CD8-positive, alpha-beta T cell (primary cell): ENCODE measurements at places on chromosomes 6 and 20.

GRCh38 chr6:53161481-53162009 lies 12.9 kb upstream of the GCM1 start:
- DNase-seq, result no peak

- peak; percentile 41 for DNase-seq
Observed at GRCh38 chr20:63567386-63568169, 6.5 kb downstream of the HELZ2 start.

- no peak for DNase-seq
Observed at GRCh38 chr6:52027699-52028098, 59.7 kb downstream of the PKHD1 start.

GRCh38 chr6:33410711-33411631 lies at the start of gene PHF1:
PHF1 (plus strand) TSS chr6:33411014; CDS start chr6:33412264, 1,250 bp downstream.
- DNase-seq, result peak; percentile 98

GRCh38 chr6:134482593-134483270 lies 164.8 kb upstream of the SGK1 start:
- DNase-seq, result no peak

- DNase-seq, result no peak
Observed at GRCh38 chr6:95581073-95581472, 3.7 kb downstream of the MANEA start.

DNA sequence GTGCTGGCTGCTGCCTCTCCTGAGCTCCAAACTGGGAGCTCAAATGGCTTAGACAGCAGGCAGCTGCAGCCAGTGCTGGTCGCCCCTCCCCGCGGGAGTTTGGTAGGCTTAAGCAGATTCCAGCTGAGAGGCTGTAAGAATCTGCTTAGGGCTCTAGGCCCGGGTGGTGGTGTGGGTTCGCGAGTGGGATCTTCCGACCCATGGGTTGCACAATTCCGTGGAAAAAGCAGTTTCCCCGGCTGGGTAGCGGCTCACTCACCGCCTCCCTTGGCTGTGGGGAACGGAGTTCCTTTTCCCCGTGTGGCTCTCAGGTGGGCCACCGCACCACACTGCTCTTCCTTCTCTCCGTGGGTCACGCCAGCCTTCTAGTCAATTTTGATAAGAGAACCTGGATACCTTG lies 232.5 kb downstream of the PKHD1 start:
- DNase-seq, result no peak

GRCh38 chr6:128275030-128275429 lies 245.4 kb downstream of the PTPRK start:
- DNase-seq, result no peak

- DNase-seq, result no peak
Observed at GRCh38 chr20:44400970-44401769, 45.7 kb downstream of the HNF4A start.

GRCh38 chr6:75126518-75126917 lies 79.3 kb downstream of the COL12A1 start:
- DNase-seq, result no peak

GRCh38 chr20:63863021-63863797 lies 1.9 kb upstream of the TPD52L2 start:
- no peak for DNase-seq

- no peak for DNase-seq
Observed at GRCh38 chr6:120077489-120077888, 727.9 kb upstream of the MAN1A1 start.

DNA sequence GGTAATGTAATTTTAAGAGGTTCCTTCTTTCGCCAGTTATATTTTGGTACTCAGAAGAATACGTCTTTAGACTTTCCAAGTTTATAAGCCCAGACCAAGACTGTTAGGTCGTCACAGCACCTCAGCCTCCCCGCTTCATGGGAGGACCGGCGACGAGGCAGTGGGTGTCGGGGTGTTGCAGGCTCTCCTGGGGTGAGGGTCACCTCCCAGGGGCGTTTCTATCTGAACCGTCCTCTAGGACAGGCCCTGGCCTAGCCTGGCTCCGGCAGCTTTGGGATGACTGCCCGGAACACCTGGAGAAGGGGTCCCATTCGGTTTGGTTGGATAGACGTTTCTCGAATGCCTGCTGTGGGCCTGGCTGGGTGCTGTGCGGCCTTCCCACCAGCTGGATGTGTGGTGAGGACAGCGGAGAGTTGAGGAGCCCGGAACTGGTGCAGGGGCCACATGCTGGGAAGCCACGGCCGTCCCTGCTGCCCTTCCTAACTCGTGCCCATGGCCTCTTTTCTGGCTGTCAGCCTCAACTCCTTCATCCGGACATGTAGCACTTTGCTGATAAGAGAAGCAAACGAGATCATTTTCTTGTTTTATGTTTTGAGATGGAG lies 1.1 kb downstream of the OSBPL2 start:
- DNase-seq, result peak; percentile 21

DNA sequence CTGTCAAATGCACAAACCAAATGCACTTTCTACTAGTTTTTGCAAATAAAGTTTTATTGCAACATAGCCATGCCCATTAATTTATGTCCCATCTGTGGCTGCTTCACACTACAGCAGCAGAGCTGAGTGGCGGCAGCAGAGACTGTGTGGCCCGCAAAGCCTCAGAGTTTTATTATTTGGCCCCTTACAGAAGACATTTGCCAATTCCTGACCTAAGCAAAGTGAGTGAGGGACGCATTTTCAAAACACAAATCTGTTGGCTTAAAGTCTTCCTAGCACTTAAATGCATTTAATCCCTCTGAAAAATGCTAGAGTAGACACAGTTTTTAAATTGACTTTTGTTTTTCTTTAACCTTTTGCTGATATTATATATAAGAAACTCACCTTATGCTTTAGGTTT lies 126.4 kb downstream of the PHACTR3 start:
- DNase-seq, result no peak

DNA sequence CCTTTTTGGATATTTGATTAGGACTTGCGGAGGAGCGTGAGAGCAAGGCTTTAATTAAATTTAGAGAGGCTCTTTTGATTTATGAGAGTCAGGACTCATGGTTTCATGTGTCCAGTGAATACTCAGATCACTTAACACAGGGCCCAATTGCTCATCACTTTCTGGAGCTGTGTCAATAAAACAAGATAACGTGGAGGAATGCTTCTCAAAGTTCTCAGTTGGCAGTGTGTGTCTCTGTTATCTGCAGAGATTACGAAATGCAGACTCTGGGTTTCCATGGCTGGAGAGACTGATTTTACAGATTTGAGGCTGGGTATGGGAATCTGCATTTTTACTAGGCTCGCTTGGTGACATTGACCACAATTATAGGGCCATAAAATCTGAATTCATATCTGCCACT lies 335.8 kb upstream of the FLRT3 start:
- DNase-seq, result no peak

GRCh38 chr6:2782825-2783187 lies 17.6 kb downstream of the WRNIP1 start:
- DNase-seq, result no peak

DNA sequence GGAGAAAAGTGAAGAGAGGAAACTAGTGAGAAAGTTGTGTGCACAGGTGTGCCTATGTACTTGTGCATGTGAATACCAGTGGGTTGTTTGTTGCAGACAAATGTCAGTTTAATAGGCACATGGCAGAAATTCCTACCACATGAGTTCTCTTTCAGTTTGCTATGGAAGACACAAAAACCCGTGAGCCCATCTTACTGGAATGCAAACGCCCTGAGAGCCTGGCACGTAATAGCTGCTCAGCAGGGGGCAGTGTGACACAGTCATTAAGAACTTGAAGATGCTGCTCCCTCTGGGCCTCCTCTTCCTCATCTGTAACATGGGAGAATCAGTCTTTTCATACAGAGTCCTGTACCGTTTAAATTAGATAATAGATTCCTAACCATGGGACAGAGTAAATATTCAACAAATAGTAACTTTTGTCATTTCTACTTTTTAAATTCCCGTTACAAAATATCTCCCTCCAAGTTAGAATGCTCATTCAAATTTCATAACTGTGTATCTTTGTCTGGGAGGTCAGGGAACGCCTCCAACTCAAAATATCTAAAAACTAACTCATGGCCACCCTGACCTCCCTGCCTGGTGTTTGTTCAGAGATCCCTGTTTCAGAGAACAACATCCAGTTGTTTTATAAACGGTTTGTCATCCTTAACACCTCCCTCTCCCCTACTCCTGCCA lies 802.9 kb downstream of the MAFB start:
- no peak for DNase-seq

GRCh38 chr6:155980768-155981079 lies 525.1 kb upstream of the NOX3 start:
- DNase-seq, result no peak

GRCh38 chr20:54416770-54417169 lies 58.6 kb upstream of the DOK5 start:
- DNase-seq, result no peak

GRCh38 chr6:160398674-160399271 lies 50.6 kb downstream of the SLC22A3 start:
- no peak for DNase-seq

DNA sequence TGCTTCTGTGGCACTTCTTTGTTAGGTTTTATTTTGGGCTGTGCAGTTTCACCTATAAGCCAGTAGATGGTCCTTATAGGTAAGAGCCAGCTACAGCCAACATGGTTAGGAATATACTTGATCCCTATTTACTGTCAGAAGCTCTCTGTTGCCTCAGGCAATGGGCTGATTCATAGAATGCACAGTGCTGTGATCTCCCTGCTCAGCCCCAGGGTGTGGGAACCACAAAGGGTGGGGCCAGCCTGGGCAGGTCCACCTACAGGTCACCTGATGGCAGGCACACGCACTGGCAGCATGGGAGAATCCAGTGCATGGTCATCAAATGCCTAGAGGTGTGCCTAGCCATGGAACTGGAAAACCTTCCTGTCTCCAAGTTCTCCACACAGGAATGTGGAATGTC lies 191.9 kb downstream of the MOXD1 start:
- DNase-seq, result no peak

DNA sequence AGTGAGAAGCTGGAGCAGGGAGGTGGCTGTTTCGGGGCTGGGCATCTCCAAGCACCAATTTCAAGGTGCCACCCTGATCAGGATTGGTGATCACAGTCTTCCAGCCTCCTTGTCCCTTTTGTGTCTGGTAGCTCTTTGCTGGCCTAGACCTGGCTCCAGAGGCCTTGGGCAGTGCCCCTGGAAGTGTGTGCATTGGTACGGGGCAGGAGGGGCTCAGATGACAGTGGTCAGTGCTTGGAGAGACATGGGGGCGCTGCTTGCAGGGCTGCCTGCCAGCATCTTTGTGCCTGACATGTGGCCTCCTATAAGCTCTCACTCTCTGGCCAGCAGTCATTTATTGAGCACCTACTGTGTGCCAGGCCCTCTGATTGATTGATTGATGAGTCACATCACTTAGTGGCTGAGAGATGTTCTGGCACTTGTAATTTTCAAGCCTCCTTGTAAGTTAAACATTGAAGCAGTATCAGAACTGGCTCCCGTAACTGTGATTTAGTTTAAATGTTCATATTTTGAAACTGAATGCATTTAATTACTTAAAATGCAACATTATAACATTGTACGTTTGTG lies 61.7 kb downstream of the BCAS4 start:
- no peak for DNase-seq

- no peak for DNase-seq
Observed at GRCh38 chr20:21713901-21714296, 8.4 kb downstream of the PAX1 start.

GRCh38 chr6:17493286-17493685 lies 99.9 kb downstream of the CAP2 start:
- no peak for DNase-seq

DNA sequence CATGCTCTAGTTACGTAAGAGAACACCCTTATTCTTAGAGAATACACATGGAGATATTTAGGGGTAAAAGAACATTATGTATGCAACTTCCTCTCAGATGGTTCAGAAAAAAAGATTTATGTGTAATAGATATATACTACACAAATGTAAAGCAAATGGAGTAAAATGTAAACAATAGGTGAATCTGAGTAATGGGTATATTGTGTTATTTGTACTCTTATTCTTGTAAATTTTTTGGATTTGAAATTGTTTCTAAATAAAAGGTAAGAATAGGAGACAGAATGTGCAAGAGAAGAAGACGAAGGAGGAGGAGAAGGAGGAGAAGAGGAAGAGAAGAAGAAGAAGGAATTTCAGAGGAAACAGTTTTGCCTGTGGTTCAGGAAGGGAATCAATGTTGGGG lies 22.5 kb upstream of the LCA5 start:
- DNase-seq, result no peak

- no peak for DNase-seq
Observed at GRCh38 chr6:157380458-157380778, 572 bp upstream of the ZDHHC14 start.

GRCh38 chr6:42257614-42258013 lies 40.0 kb upstream of the MRPS10 start:
- DNase-seq, result no peak

- DNase-seq, result peak; percentile 91
Observed at GRCh38 chr6:31356946-31357466, at the start of gene HLA-B. HLA-B (minus strand) TSS chr6:31357179; CDS start chr6:31357158, 21 bp downstream.

GRCh38 chr6:27617700-27618689 lies 145.1 kb upstream of the ZNF184 start:
- DNase-seq, result no peak

DNA sequence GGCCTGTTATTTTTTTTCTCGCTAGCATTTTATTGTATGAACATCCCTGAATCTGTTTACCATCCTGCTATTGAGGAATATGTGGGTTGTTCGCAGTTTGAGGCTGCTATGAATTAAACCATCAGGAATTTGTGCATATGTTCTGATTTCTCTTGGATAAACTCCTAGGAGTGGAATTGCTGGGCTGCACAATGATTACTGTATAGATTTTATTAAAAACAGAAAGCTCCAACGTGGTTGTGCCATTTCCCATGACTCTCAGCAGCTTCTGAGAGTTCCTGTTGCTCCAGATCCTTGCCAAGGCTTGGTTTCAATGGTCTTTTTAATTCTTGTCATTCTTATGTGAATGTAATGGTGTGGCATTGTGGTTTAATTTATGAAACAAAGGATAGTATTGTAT lies 75.1 kb downstream of the EDN3 start:
- DNase-seq, result no peak

DNA sequence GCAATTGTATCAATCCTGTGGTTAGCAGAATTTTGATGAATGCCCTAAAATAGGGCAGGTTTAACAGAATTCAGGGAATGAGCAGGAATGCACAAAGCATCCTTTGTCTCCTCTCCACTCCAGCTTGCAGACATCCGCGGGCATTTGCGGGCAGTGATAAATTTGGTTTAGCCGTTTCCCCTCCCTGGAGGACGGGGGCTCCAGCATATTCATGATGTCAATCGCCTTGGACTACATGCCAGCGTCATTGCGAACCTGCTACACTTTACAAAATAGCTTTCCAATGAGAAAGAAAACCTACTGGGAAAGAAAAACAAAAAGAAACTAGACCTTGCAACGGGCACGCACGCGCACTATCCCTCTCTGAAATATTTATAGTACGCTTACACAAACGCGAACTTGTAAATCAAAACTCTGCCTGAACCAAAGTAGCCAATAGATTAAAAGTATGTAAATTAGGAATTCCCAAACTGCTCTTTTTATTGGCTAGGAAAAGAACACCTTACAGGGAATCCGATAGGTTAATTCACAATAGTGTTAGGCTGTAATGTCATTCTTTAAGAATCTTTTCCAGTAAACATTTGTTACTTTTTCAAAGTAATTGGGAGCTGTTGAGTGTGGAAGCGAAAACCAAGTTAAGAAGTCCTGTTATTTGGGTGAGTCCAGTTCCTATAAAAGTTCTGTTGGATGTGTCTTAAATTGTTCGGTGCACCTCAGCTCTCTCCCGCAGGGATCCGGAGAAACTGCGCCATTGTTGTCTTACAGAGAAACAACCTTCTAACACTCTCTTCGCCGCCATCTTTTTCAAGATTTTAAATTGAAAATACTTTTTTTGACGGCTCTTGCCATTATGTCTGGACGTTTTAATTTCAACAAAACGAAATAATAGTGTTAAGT lies 136.7 kb downstream of the HFE start:
- peak; percentile 51 for DNase-seq
